Activated CD8-positive, alpha-beta memory T cell treated with anti-CD3 and anti-CD28 coated beads for 24 hours (primary cell): ENCODE measurements at places on chromosomes 4 and X.

GRCh38 chr4:175927121-175927520, 115.1 kb upstream of the GPM6A start:
- no peak for DNase-seq

DNA sequence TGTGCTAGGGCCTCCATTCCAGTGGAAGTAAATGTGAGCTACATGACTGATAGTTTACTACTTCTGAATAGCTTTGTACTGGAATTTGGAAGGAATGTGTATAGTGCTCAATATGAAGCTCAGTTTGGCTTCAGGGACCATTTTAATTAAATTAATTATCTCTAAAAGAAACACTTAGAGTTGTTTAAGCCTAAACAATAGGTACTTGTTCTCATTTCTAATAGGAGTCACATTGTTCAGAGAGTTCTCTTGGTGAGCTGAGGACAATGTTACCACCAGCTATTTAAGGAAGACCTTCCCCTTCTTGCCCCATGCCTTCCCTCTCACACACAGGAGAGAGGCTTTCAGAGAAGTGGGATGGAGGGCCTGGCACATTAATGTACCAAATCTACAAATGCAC, 78.3 kb downstream of the CHIC2 start:
- no peak for DNase-seq

DNA sequence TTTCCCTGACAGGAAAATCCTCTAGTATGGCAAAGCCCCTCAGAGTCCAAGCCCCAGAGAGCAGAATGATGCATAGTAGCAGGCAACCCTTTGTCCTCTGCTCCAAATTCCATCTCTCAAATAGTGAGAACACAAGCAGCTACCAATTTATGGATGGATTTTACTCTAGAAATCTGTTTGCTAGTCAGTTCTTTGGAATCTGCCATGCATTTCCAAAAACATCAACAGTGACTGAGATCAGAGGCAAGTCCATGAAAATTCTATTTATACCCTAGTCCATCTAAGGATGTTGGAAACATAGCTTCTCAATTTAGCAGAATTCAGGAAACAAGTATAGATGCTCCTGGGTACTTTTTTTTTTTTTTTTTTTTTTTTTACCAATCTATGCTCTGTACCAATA, 10.0 kb upstream of the CC2D2A start:
- no peak for DNase-seq

DNA sequence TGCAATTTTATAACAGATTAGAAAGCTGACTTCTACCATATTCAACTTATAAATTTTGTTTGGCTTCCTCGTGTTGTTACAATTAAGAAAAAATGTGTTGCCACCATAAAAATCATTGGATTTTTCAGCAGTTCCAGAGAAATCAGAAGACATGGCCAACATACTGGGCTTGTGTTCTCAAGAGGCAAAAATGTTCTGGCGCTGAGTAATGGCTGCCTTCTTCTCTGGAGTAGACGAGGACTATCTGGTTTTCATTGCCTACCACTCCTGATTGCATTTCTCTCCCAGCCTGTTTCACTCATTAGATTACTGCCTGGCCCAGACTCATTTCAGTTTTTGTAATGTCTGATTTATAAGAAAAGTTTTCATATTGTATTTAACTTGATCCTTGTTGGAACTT, 122.3 kb downstream of the ARHGAP10 start:
- no peak for DNase-seq

DNA sequence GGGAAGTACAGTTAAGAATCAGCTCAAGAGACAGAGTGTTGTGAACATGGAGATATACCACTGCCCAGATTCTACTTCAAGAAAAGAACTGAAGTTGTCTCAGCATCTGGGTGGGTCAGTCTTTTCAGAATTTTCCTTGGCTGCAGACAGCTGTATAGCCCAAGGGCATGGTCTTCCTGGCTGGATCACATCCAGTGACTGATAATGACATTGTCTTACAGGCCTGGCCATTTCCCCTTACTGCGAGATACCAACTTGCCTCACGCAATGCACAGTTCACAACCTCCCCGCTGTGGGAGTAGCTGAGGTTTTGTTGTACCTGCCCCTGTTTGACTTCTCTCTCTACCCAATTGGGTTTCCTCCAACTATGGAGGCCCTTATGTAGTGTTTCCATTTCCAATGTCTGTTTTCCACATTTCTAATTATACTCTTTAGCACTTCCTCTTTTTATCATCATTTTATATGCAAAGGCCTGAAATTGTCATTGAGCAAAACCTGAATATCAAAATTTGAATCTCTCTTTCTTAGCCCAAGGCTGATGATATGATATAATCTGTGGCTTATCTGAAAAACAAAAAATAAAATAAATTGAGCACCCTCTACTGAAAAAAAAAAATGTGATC, 209.1 kb downstream of the NAF1 start:
- DNase-seq: no peak

DNA sequence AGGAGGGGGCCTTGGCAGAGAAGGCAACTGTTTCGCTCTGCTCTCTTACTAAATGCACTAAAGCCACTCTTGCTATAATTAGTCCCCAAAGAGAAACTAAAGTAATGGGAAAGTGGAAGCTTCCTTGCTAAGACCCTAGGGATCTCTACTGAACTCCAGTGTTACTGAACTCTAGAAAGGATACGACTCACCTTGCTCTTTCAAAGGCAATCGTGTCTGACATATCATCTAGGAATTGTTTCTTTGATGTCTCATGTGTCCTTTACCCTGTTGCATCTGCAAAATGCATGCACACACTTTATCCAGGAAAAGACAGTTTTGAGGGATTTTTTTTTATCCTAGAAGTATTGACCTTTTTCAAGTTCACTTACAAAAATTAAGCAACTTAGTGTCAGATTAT, 148.1 kb upstream of the FAM9B start:
- no peak for DNase-seq

DNA sequence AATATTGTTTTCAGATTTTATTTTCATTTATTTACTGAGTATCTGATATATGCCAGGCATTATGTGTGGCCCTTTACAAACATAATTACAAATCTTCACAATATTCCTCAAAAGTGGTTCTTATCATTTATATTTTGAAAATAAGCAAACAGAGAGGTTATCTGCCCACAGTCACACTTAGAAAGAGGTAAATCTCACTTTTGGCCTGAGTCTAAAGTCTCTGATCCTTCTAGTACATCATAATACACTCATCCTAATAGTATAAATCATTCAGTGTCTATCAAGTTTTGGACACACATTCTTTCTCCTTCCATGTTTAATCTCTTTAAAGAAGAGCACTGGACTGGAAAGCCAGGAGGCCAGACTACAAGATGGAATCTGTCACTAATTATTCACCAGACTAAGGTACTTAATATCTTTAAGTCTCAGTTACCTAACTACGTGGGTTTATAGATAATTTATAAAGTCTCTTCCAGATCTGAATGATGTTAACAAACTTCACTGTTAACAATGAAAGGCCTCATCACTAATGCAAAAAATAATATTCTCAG, 281.3 kb downstream of the PPP3CA start:
- no peak for DNase-seq
